Stimulated activated CD8-positive, alpha-beta memory T cell treated with anti-CD3 and anti-CD28 coated beads, Interleukin-2, amount 100 ng/mL, for 48 hours (primary cell): ENCODE measurements at places on chromosomes 1 and 21.
A peak's percentile ranks its signal among the peaks of the same experiment; 100 is the strongest.

GRCh38 chr1:7885513-7886404 is 32.9 kb upstream of the UTS2 start:
- peak; percentile 20 for DNase-seq

DNA sequence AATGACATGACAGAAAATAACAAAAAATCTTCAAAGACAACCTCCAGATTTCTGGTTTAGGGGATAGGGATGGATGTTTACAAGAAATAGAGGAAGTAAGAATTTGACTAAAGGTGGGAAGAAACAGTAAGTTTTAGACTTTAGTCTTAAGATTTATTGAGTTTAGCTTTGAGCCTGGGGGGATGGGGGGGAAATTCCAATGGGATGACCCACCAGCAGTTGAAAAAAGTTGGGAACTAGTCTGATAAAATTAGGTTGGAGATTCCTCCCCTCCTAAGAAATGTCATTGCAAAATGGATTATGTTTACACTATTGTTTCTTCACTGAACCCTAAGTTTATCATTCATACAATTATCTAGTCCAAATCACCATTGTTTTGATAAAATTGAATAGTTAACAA is 28.4 kb downstream of the WDR26 start:
- DNase-seq, result no peak

DNA sequence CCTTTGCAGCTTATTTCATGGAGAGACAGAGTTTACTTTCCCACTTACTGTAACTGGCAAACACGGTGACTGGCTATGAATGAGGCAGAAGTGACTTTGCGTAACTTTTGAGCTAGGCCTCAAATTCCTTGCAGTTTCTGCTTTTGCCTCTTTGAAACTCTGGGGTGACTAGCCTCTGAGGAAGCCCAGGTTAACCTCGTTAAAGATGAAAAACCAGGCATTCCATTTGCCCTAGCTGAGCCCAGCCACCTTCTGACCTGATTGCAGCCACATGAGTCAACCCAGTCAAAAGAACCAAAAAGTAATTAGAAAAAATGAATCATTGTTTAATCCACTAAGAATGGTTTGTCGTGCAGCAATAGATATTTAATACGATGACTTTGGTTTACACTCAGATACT is 20.4 kb downstream of the PRMT6 start:
- no peak for DNase-seq

- DNase-seq, result no peak
Measured at GRCh38 chr1:180181048-180181447, 26.4 kb downstream of the QSOX1 start.

- DNase-seq, result no peak
Measured at GRCh38 chr1:206729050-206729449, 41.5 kb upstream of the IL19 start.

DNA sequence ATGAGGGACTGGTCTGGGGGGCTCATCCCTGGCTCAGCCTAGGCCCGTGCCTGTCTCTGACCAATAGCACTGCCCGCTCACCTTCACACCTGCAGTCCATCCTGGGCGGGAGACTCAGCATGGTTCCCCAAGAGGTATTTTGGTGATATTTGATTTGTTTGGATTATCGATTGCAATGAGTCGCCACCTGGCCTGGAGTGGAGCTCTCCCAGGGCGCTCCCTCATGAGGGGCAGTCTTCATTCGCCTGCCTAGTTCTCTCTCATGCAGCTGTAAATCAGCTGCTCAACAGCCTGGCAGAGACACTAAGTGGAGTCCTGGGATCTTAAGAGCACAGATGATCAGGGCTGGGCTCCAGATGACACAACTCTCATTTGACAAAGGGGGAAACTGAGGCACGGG is 90.1 kb upstream of the ACTL8 start:
- DNase-seq, result no peak

DNA sequence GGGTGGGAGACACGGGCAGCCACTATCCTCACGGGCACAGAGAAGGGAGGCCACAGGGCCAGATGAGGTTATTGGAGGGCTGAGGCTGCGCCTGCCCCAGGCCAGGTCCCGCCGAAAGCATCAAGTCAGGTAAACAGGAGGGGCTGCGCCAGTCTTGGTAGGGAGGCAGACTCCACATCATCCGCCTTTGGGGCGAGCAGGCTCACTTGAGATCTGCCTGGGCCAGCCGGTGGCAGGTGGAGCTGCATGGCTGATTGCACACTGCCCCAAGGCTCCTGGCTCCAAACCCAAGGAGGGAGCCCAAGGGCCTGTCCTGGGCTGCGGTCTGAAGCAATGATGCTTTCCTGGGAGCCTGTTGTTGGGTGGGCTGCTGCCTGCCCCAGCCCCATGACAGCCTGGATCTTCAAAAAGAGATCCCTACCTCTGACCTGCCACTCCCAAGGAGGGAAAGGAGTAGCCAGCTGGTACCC is 4.6 kb downstream of the SMIM1 start:
- no peak for DNase-seq

DNA sequence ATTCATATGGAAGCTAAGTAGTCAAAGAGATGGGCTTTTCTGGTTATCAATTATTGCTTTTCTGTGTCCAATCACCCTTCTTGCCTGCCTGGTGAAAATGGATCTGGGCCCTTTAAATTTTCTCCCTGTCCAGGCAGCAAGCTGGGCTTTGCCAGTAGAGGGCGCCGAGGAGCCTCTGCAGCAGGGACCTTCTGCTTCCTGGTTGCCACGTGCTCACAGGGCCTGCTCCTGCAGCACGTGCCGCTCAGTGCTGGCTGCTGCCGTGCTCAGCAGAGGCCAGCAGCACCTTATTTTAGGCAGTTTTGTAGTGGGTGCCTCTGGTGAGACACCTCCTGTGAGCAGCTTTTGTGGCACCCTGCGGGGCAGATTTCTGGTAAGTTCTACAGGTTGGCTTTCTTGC is 4.0 kb downstream of the ACTL8 start:
- peak; percentile 8 for DNase-seq

GRCh38 chr1:165144757-165145397 is 211.6 kb downstream of the LMX1A start:
- DNase-seq, result peak; percentile 6

DNA sequence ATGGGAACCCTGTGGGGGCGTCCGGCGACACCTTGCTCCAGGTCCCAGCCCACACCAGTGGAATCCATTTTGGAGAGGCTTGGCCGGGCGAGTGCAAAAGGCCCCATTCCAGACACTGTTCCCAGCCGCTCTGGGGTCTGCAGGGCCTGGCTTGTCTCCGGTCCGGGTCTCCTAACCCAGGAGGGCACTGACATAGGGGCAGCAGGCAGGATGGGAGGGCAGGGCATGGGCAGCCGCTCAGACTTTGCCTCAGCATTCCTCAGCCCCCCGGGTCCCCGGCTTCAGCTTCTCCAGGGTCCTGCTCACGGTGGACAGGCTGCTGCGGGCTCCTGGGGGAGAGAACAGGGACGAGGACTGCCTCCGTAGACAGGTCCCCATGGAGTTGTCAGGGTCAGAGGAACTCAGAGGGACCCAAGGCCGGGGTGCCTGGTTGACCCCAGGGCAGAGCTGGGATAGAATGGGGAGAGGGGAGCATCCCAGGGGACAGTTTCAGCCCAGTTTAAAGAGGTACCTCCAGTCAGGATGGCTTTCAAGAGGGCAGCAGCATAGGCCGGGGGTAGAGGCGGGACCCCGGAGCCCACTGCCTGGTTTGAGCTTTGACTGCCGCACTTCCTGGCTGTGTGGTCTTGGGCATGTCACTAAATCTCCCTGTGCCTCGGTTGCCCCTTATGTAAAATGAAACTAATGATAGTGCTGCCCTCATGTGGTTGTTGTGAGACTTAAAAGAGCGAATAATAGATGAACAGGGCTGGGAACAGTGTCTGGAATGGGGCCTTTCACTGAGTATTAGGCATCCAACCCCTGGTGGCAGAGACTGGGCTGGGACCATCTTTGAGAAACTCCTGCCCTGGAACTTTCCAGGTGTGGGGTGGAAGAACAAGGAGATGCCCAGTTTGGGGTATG is 3.7 kb downstream of the KNCN start:
- DNase-seq, result no peak

DNA sequence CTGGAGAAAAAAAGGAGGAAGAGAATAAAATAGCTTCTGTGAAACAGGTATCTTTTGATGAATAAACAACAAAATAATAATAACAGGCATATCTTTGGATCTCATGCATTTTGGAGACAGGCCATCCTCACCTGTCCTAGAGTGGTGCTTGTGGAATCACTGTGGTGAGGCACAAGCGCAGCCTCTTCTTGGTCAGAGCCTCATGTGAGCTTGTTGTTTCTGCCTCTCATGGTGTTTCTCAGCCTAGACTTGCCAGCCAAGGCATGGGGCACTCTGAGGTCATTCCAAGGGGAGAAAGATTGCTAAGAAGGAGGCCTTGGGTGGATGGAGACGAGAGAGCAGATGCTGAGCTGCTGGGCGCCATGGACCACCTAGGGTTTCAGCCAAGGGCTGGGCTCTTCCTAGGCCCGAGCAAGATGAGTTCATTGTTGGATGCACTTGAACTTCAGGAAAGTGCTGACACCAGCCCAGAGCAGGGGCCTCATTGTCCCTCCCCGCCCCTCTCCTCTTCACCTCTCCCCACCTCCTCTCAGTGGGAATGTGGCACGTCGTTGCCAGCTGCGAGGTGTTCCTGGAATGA is 49.5 kb downstream of the ATP5PO start:
- DNase-seq, result no peak

DNA sequence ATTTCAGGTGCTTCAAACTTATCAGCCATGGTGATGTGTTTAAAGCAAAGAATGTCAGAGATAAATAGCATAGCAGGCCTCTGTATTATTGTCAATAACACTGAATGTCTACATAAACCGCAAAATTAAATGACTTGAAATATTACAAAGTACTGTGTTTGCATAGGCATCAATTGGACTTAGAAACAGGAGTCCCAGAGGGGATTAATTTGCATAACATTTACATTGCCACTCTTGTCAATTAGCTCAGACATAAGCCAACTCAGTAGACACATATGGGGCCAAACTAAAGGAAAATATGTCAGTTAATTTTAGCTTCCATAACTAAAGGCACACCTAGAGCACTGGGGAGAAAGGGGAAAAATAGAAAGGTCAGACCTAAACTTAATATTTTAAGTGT is 814.5 kb upstream of the NEGR1 start:
- no peak for DNase-seq

GRCh38 chr1:201792534-201793305 is 36.2 kb upstream of the IPO9 start:
- peak; percentile 19 for DNase-seq

- no peak for DNase-seq
Measured at GRCh38 chr1:231337043-231337471, 595 bp downstream of the EXOC8 start.
